ENCODE measurements at places on chromosomes 1 and 21.

DNA sequence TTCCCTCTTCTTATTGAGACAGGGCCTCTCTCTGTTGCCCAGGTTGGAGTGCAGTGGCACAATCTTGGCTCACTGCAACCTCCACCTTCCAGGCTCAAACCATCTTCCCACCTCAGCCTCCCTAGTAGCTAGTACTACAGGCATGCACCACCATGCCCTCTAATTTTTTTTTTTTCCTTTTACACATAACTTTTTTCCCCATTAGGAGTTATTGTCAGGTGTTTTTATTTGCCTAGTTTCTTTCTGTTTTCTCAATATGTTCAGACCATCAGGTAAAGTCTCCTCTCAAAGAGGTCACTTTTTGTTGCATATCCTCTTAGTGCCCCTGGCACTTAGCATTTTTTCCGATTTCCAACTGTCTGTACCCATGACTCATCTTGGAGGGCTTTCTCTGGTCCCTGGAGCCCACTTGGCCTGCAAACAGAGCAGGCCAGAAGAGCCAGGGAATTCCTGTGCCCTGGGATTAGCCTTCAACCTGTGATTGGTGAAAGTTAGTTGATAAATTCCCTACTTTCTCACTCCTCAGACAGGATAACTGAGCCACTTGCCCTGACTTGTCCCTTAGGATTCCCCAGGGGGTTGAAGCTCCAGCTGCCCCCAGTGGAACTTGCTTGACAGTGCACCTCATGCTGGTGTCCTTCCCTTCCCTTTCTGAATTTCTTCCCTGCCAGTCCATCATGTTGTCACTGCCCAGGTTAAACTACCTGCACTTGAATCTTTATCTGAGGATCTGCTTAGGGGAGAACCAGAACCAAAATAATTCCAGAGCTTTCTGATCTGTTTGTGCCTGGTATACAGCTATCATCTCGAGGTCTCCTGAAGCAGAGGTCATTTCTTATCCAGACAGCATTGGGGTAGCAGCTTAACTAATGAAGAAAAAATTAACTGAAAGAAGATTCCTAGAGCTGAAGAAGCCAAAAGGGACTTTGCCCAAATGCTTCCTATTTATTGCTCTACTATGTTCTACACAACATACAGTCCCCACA, 2.4 kb downstream of the NTPCR start:
- DNase-seq, result no peak

DNA sequence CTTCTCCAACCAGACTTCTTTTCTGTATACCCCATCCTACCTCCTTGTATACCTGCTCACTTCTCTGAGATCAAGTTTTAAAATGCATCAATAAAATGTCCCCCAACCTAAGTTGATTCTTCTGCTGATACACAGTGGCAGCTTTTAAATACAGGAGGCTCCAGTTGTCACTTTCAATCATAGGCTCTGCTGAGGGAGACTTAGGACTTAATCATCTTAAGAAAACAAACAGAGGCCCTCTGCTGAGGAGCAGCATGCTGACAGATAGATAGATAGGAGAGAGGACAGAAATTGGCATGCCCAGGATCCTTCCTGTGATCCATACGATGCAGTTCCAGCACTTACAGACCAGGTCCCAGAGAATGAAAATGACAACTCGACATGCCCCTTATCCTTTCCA, 311.0 kb upstream of the PROX1 start:
- DNase-seq, result no peak

GRCh38 chr1:41418857-41419583, 57.8 kb downstream of the FOXO6 start:
- no peak for DNase-seq

GRCh38 chr1:46735708-46736324, 16.9 kb upstream of the EFCAB14 start:
- peak; percentile 15 for DNase-seq

GRCh38 chr21:31363720-31364119, 19.7 kb upstream of the TIAM1 start:
- peak; percentile 48 for DNase-seq

DNA sequence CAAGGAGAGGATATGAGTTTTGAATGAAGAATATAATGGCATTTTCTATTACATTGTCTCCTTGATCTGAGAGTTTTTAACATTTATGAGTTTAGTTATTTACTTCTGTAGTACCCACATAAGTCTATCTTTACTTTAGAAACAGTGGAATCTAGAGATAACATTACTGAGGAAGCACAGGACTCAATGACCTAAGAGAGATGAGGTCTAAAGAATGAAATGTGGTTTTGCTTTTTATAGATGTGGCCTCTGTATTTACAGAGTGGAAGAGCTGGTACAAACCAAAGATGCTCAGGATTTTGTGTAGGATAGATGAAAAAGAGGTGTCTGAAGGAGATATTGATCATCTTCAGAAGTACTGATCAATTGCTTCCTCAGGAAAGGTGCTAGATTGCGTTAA, 177.3 kb downstream of the KCTD3 start:
- DNase-seq, result no peak

All from CD8-positive, alpha-beta T cell (primary cell).